Activated T-cell treated with anti-CD3 and anti-CD28 coated beads for 48 hours (primary cell): ENCODE measurements at places on chromosomes 7 and 10.

GRCh38 chr10:132624847-132625471 lies 87.4 kb downstream of the INPP5A start:
- DNase-seq = no peak

DNA sequence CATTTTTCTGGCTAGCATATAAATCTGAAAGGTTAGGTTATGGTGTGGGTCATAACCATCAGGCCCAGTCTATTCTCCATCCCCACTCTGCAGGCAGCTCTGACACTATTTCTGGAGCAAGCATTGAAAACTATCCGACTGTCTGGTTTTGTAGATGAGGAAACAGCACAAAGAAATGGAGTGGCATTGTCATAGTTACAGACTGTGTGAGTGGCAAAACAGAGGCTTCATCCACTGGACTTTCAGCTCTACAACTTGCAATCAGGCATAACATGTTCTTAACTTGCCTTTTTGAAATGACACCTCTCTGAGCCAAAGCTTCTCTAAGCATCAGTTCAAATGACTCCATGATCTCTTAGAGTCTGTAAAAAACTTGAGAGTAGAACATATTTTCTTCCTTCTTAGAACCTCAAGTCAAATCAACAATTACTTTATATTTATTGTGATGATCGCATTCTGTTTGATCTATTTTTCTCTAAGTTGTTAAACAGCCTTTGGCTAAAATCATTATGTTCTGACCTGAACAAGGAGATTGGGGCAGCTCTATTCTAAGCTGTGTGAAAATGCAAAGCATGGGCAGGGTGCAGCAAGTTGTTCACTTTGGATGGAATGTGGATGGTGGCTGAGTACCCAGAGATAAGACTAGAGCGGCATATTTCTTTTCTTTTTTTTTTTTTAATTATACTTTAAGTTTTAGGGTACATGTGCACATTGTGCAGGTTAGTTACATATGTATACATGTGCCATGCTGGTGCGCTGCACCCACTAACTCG lies 68.5 kb downstream of the LRRC4 start:
- no peak for DNase-seq

- DNase-seq = no peak
Measured at GRCh38 chr7:28176174-28176573, 4.4 kb downstream of the JAZF1 start.

GRCh38 chr10:130198651-130199050 lies 62.5 kb downstream of the GLRX3 start:
- no peak for DNase-seq

DNA sequence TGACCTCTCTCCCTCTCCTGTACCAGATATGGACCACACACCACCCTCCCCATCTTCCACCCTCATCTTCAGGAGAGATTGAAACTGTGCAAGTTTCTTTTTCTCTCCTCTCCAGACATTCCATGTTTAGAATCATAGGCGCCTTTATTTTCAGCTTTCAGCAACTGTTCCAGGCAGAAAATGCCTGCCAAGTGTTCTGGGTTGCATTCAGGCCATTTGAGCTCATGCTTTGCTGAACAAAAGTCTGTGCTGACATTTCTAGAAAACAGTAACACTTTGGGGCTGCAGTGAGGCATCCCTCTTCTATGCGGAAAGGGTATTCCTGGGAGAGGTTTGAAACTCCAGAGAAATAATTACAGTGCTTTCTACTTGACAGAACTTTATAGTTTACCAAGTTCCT lies 361.7 kb downstream of the GPAM start:
- DNase-seq = no peak

DNA sequence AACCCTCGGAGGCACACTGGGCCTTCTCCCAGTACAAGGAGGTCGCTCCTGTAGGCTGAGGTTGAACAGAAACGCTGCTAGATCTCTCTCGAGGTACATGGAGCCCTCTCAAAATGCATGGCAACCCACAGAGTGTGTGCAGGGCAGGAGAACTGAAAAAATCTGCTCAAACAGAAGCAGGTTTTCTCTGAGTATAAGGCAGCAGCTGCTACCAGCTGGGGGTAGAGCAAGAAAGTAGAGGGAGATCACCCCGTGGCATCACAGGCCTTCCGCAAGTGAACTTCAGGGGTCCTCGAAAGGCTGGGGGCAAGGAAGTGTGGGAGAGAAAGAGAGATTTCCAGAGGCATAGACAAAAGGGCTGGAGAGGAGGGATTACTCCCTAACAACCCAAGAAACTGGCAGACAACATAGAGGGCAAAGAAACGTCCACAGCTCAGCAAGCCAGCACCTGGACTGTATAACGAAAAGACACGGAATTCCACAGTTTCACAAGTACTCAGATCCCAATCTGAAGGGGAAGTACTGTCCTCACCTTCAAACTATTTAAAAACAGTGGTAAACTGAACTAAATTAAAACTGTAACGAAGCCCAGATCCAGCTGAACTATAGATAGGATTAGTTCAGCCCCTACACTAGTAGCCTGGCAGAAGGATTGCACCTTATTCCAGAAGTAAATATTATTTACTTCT lies 299.2 kb downstream of the IPMK start:
- no peak for DNase-seq

- no peak for DNase-seq
Measured at GRCh38 chr10:5095687-5096086, 1.5 kb downstream of the AKR1C3 start.
